ENCODE measurements at places on chromosomes 1 and 21.

GRCh38 chr1:50853325-50853724 lies 106.7 kb downstream of the FAF1 start:
- no peak for DNase-seq

GRCh38 chr1:174218983-174219382 lies 59.7 kb downstream of the RABGAP1L start:
- no peak for DNase-seq

- peak; percentile 81 for DNase-seq
These were observed 133.7 kb downstream of the CAPN8 start for GRCh38 chr1:223531742-223532341.

DNA sequence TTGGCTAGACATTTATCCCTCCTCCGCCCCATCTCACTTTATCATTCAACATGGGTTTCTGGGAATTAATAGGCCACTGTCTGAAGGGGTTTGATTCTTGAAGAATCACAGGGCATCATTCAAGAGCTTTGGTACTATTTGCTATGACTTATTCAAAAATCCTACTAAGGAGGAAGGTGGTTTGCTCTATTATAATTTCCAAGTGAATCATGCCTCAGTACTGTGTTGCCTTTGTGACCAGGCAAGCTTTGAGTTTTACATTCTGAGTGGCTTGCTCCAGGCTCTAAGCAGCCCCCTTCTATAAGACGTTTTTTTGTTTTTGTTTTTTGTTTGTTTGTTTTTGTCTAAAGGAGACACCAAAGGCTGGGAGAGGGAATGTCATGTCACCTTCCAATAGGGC lies 2.6 kb downstream of the C1orf21 start:
- DNase-seq, result no peak

DNA sequence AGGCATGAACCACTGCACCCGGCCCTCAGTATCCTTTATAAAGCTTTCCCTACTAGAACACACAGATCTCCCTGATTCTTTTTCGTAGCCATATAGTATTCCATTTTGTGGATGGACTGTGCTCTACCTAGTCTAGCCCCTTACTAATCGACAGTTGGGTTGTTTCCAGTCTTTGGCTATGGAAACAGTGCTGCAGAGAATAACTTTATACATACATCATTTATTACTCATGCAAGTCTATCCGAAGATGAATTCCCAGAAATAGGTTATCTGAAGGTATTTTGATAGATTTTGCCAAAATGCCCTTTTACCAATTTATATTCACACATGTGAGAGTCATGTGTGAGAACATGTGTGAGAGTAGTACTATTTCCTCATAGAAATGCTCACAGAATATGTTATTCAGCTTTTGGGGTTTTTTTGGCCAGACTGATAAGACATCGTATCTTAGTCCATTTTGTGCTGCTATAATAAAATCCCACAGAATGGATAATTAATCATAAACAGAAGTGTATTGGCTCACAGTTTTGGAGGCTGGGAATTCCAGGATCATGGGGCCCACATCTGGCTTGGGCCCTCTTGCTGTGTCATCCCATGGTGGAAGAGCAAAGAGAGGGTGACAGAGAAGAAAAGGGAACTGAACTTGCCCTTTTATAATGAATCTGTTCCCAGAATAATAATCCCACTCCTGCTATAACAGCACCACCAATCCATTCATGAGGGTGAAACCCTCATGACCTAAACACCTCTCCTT lies 17.3 kb upstream of the FGR start:
- no peak for DNase-seq

- DNase-seq, result no peak
These were observed 8.2 kb downstream of the DAP3 start for GRCh38 chr1:155697046-155697445.

GRCh38 chr1:201142011-201142848 lies 12.0 kb downstream of the TMEM9 start:
- DNase-seq, result no peak

DNA sequence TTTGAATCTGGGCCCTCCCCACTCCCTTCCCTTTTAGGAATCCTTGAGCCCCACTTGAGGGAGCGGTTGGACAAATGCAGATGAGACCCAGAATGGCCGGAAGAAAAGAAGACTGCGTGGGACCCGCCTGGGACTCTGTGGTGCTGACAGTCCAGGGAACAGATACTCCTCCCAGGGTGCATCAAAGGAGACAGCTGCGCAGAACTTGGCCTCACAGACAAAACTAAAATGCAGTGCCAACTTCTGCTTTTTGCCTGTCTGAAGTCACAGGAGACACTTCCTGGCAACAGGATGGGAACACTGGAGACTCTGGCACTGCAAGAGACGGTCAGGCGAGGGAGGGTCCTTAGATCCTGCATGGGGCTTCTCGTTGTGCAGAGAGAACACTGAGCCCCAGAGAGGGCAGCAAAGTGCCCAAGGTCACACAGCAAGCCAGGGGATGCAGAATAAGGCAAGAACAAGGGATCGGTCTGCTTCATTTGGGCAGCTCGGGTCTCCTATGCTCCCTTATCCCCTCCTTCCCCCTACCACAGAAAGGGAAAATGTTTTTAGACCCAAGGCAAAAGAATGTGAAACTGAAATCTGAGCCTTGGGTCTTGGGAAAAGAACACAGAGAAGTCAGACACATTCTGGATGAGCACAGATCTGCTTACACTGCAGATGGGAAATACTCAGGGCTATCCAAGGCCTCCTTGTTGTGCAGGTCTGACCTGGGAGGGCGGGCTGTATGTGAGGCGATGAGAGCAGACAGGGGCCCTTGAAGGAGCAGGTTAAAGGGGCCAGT lies 182.4 kb downstream of the TRABD2B start:
- no peak for DNase-seq

DNA sequence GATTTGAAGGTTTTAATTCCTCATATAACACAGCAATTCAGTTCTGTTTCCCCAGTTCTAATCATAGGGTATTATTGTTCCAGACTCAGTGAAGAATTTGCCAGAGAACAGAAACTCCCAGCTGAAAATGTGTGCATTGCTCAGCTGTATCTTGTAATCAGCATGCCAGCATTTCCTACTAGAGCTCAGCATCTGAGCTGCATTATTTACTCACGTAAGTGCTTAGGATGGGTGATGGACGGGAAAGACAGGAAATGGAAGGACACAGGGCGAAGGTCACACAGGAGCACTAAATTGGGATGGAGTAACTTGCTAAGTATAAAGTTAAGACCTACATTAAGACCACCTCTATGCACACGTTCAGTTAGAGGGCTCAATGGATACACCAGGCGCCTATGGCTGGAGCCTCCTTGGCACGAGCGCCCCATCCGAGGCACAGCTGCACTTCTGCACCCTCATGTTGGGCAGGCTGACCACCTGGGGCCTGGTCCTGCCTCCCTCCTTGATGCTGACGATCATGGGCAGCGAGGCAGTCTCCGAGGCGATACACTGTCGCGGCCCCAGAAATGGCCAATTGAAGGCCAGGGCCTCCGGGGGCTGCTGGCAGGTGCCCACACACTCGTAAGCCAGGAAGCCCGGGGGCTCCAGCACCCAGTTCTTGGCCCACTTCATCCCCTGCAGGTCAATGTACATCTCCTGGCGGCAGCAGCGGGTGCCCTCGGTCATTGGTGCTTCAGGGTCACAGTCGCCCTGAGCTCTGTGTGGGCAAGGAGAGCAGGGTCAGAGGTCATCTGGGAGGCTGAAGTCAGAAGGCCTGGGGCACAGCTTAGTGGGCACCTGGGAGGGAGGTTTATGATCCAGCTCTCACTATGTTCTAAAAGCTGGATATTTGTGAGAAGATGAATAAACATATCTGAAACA lies 3.7 kb downstream of the LEFTY2 start:
- DNase-seq, result no peak

GRCh38 chr1:8866173-8866791 lies 12.2 kb downstream of the ENO1 start:
- no peak for DNase-seq

GRCh38 chr1:80632284-80632683 lies 1168.5 kb upstream of the ADGRL2 start:
- no peak for DNase-seq

DNA sequence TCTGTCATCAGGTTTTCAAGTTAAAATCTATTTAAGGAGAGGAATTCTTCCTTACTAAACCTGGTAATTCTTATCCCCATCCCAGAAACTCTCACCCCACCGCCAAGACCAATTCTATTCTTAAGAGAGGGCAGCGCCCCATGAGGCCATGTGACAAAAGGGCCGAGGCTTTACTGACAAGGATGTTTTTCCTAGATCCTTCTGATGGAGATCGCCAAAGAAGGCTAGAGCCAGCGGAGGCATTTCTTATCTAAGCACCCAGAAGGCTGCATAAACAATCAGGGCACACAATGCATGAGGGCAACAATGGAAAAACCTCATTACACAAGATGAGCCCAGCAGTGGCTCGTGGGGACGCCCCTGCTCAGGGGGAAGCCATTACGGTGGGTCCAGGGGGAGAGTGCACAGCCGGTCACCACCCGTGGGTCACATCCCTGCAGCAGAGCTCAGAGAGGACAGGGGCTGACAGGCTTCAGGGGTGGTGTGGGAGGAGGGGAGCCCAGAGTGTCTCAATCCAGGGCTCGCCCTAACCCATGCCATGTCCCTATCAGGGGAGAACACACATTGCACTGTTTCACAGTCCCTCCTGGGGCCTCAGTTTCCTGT lies 88.7 kb downstream of the ITPKB start:
- DNase-seq, result no peak

DNA sequence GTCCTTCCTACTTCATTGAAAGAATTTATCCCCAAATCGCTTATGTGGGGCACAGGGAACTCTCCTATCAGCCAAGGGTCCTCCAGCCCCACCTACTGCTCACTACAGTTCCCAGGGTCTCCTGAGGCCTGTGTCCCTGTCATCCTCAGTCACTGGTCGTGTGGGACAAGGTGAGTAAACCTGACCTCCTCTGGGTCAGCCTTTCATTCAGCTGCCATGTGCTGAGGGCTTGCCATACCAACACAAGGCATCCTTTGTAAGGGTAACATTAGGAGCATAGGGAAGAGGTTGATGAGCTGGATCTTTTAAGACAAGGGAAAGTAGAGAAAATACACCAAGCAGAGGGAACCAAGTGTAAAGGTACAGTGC lies 11.2 kb upstream of the SNAPIN start:
- peak; percentile 36 for DNase-seq

- no peak for DNase-seq
These were observed 70.0 kb downstream of the LMO4 start for GRCh38 chr1:87398641-87399040.

DNA sequence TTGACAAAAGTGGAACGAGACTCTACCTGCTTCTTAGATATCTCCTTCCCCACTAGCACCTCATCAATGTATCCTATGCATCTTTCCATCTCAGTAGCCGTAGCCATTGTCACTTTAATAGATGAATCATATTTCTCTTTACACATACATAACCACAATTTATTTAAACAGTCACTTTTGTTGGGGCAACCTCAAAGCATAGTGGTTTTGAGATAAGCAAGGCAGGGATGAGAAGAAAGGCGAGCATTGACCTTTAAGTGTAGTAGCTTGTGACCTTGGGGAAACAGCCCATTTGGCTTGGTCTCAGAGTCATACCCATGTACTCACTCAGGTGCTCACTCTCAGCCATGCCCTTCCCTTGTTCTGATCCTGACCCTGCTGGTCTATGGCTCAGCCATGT lies 260.1 kb downstream of the C1orf94 start:
- no peak for DNase-seq

- DNase-seq, result no peak
These were observed 40.6 kb upstream of the MARK1 start for GRCh38 chr1:220487297-220487820.

GRCh38 chr1:229238674-229239415 lies 32.1 kb upstream of the RAB4A start:
- DNase-seq, result no peak

GRCh38 chr1:209601809-209602657 lies 18.5 kb downstream of the CAMK1G start:
- DNase-seq, result peak; percentile 69

DNA sequence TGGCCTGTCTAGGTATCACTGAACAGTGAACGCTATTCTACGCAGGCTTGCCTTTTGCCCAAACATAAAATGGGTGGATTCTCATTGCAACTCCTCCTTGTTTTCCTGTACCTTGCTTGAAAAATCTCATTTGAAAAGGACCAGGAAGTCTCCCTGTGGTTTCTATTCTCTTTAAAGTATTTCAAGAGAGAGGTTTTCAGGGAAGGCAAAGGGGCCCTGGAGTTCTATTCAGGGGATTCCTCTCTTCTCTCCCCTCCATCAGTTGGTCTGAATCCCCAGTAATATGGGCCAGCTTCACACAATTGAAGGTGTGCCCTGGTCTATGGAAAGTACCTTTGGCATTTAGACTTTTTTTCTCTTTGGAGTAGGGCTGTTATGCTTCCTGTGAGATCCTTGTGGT lies 311.3 kb downstream of the RGS7 start:
- no peak for DNase-seq

GRCh38 chr21:38341546-38342012 lies 84.8 kb downstream of the KCNJ15 start:
- no peak for DNase-seq

GRCh38 chr1:214670098-214670497 lies 67.1 kb downstream of the CENPF start:
- no peak for DNase-seq

DNA sequence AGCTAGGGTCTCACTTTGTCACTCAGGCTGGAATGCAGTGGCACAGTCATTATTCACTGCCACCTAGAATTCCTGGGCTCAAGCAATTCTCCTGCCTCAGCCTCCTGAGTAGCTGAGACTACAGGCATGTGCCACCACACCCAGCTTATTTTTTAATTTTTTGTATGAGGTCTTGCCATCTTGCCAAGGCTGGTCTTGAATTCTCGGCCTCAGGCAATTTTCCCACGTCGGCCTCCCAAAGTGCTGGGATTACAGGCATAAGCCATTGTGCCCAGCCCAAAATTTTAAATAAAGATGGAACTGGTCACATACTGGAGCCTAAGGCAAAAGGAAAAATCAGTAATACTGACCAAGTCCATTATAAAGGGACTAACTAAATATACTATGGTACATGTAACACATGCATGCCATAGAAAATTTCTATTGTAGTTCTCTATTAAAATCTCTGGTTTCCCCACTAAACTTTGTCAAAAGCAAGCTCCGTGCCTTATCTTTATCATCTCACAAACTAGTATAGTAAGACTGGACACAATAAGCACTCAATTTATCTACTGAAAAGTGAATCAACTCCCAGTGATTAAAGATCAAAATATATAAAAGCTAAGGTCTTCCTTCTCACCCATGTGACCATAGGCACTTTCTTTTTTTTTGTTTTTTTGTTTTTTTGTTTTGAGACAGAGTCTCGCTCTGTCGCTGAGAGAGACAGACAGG lies 61.6 kb downstream of the HSF2BP start:
- DNase-seq, result no peak

DNA sequence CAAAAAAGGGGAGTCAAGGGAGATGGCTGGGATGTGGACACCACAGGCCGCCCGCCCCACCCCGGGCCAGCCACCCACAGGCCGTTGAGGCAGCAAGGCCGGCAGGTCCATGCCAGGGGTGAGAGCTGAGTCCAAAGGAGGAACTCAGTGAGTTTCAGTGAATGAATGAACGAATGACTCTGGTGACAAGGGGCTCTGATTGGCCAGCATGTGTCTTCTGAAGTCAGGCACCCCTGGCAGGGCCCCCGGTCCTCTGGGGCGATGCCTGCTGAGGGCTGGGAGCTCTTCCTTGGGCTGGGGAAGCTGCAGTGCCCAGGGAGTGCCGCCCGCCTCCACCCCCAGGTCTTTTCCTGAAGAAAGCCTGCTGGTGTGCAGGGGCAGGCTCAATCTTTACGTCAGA lies 236.1 kb upstream of the VAMP3 start:
- peak; percentile 33 for DNase-seq
